Right renal cortex interstitium (tissue), 3 donors: ENCODE measurements at places on chromosomes 3 and 15. TPM values are rescaled to one million over a fixed set of nuclear protein-coding genes. Genes with fewer than 3 reads are reported as not detected.

STAB1 gene
- 34.8 TPM for polyA plus RNA-seq

FRMD5 gene
- polyA plus RNA-seq = 0.78 TPM

TNFSF10 gene
- polyA plus RNA-seq = 44.3 TPM

IMPG2 gene
- 0.41 TPM for polyA plus RNA-seq

ACTR8 gene
- polyA plus RNA-seq = 44.0 TPM

RBMS3 gene
- polyA plus RNA-seq = 11.6 TPM

GRCh38 chr3:41679374-41679773 lies 282.5 kb downstream of the ULK4 start:
- DNase-seq = no peak

DNA sequence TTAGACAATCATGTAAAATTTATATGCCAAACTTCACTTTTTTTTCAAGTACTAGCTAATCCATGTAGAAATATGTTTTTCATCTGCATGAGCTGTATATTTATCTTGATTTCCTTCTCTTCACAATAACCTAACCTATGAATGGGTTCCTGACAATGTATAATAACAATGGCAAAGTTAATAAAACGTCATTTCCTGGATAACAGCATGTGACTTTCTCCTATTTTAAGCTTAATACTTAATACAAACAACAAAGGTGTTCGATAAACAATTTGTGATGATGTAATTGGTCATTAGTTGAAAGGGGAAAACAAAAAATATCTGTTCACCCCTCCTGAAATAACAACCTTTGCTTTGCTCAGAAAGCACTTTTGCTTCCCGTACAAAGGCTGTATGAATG lies 20.4 kb downstream of the CD200 start:
- DNase-seq = no peak

DNA sequence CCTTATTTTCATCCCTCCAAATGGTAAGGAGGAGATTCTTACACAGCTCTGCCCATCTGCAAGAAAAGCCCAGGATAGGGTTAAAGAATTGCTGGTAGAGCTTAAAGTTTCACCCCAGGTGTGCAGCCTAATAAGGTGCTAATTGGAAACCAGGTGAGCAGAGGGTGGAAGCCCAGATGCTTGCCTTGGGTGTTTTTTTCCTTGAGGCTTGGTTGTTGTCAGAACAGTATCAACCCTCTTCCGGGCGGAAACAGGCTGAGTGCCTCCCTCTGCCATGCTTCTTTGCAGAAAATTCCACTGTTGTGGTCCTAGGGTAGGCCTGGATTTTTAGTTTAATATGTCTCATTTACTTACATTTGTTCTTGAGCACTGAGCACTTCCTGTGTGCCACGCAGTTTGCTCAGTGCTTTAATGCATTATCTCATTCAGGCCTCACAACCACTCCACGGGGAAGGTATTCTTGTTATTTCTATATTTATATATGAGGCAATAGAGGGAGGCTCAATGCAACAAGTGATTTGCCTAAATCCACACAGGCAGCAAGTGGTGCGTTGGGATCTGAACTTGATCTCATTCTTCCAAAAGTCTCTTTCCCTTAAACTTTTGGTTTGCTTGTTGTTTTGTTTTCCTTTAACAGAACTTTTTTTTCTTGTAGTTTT lies 115.0 kb upstream of the LRIG1 start:
- DNase-seq = no peak

DNA sequence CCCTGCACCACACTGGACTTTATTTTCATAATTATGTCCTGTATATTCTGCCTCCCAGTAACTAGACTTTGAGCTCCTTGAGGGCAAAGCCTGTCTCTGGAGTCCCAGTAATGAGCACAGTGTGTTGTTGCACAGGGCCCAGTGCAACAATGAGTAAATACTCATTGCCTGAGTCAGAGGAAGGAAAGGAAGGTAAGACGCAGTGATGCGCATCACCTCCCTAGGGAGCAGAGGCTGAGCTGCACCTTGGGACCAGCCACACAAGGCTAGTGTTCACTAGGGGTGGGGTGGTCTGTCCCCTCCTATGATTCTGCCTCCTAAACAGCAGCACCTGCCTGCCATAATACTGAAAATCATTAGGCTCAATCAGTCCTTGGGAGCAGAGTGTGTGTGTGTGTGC lies 86.6 kb upstream of the ADAMTSL3 start:
- no peak for DNase-seq

DNA sequence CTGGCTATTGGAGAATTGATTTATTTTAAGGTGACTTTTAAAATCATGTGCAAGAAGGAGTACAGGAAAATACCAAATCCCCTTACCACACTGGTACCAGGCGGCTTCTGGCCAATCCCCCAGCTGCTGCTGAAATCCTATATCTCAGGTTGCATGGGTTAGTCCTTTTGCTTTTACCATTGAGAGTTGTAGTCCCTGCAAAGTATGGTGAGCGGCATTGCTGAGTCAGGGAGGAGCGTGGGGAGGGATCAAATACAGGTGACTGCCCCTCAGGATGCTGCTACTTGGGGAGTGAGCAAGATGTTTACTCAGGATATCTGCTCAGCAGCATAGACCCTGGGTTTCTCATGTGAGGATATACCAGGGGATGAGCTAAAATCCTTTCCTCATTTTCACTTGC lies 131.9 kb upstream of the STAC start:
- no peak for DNase-seq

GRCh38 chr15:78370013-78370412 lies 29.9 kb downstream of the CRABP1 start:
- DNase-seq = no peak

GRCh38 chr15:47959617-47960413 lies 161.0 kb upstream of the SLC24A5 start:
- DNase-seq = no peak

GRCh38 chr3:8959668-8960067 lies 3.6 kb downstream of the RAD18 start:
- no peak for DNase-seq

DNA sequence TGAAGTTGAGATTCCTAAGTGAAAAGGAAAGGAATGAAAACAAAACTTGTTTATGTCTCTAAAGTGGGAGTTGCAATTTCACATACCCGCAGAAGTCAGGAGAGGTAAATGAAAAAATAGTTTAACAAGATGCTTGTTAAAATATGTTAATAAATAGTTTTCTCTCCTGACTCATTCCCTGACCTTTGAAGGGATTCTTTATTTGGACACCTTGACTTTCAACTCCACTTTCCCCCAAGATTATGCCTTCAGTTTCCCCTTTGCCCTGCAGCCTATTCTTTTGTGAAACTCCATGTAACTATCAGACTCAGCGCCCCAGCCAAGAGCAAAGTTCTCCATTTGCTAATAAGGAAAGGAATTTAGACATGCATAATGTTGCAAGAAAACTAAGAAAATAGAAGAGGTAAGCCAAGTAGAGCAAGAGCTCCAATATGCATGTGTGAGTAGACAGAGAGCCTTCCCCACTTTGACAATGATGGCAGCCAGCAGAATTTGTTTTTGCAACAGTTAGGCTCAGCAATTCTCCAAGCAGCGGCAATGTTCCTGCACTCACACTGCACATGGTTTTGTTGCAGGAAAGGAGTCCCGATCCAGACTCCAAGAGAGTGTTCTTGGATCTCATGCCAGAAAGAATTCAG lies 61.2 kb downstream of the CD200 start:
- DNase-seq = no peak

- DNase-seq = no peak
Measured at GRCh38 chr3:105285653-105286241, 81.0 kb upstream of the ALCAM start.

GRCh38 chr3:38327335-38328009 lies 19.1 kb upstream of the XYLB start:
- no peak for DNase-seq

DNA sequence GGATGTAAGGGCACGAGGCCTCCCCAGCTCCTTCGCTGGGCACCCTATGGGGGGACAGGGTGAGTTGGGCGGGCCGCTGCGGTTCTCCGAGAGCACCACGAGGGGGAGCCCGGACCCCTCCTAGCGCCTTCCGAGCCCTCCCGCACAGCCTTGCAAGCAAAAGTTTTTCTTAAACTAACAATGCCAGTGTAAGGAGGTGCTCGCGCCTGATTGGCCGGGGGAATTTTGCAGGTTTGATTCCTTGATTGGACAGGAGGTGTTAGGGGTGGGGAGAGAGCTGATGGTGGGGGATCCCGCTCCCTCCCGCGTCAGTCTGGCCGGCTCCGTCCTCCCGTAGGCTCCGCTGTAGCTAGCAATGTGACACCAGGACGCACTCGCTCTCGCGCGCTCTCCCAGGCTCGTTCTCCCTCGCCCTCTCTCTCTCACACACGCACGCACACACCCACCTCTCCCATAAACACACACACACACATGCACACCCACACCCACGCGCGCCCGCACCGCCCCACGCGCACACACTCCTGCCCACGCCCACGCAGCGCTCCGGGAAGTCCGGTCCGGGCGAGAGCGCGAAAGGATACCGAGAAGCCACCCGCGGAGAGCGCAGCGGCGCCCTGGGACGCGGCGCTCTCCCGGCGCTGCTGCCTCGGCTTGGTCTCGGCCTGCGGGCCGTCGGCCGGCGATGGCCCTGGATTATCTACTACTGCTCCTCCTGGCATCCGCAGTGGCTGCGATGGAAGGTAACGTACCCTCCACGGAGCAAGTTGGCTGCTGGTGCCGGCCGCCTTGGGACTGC lies at the start of gene EPHB1:
Gene EPHB1, plus strand, starts transcription at position 311 of the 796 bp plus-strand sequence.
- peak; percentile 84 for DNase-seq
